CD4-positive, alpha-beta T cell treated with Interferon alpha-2 for 1 hour (primary cell): ENCODE measurements at places on chromosomes 3 and 15.

DNA sequence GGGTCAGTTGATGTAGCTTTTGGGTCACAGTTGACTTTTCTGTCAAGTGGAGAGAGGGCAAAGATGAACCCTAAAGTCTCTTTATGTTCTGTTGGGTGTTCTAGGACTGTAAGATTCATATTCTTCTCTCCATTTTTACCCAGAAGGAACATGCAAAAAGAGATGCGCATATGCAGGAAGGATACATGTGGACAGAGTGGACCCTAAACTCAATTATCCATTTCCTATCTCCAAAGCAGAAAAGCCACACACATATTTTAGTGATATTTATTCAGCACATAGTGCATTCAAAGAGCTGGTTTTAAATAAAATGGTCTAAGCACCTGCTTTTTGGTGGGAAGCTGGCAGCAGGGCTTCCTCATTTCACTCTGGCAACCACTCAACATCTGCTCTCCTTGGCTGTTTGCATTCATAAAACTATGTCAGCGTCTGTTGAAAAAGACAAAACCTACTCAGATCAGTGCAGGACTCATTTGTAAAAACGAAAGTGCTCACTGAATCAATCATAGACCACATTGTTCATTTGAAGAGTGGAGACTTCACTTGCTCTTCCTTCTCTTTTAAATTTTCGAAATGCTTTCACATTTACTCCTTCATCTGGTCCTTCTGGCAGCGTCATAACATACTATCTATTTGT is 96.6 kb downstream of the SEMA6D start:
- no peak for DNase-seq

DNA sequence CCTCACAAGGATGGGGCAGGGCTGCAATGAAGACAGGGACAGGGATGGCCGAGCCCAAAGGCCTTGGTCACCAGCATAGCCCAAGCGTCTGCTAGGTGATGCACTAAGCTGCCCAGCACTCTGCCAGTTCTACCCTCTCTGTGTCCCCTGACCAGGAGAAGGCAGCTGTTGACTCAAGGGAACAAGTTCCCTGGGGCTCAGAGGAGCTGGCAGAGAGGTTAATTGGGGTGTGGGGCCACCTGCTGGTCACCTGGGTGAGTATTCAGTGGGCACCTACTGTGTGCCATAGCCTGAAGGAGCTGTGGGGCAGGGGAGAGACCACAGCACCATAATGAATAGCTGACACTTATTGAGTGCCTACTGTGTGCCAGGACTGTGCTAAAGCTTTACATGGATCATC is 22.0 kb upstream of the DOCK3 start:
- peak; percentile 70 for DNase-seq

DNA sequence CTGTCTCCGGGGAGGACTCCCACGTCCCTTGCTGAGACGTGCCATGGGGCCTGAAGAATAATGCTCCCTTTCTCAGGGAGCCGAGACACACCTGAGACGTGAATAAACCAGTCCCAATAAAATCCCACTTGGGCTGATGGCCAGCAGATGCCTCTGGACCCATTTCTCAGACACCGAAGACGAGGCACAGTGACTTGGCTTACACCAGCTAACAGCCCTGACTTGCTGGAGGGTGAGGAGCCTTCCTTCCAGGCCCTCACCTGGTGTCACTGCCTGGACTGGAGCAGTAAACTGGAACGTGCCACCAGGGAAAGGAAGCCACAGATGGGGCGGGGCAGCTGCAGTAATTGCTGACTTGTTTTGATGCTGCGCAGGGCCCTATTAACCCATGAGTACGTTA is 189.7 kb downstream of the PDZRN3 start:
- no peak for DNase-seq

GRCh38 chr3:148955544-148956346 is 35.6 kb upstream of the GYG1 start:
- DNase-seq: peak; percentile 13

- DNase-seq: no peak
Measured at GRCh38 chr3:63940389-63940757, 28.2 kb upstream of the SCAANT1 start.

DNA sequence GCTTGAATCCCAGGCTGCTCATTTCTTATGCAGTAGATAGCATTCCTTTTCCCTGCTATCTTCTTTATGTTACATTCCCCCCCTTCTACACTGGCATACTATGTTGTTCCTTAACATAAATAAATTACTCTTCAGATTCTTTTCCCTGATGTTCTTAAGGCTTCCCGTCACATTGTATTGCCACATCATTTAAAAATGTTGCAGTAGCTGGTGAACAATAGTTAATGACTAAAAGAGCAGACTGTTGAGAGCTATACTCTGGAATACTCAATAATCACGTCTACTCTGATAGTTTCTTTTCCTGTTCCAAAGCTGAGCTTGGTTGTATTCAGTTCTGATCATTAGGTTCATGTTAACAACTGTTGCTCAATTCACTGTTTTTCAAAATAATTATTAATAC is 219.9 kb downstream of the CHST2 start:
- no peak for DNase-seq

GRCh38 chr3:150751781-150752263 is 11.1 kb downstream of the SIAH2 start:
- DNase-seq: no peak

DNA sequence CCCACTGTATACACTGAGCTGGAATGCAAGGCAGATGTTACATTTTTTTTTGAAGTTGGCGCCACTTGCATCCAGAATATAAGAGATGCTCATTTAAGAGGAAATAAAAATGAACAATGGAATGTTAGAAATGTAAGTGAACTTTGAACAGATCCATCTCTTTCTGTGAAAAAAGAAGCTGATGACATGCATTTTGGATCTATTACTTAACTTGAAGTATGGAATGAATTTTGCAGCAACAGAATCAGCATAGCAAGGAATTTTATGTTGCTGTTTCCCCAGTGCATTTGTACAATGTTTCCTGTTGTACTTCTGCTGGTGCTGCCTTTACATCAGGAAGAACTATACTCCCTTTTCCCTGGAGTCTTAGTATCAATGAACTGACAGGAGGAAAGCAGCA is 178.2 kb downstream of the LSAMP start:
- no peak for DNase-seq

DNA sequence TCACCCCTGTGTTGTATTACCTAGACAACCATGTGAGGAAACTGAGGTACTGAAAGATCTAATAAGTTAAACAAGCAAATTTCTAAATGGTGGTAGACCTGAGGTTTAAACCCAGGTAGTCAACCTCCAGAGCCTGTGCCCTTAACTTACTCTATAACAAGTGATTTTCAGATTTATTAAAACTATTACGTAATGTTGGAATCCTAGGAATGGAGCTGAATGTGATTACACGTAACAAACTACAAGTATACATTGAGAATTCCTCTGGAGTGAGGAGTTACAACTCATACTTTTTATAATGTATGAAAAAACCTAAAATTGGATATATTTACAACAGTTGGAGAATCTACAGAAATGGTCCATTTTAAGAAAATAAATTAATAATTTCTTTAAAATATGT is 18.0 kb downstream of the FAM98B start:
- no peak for DNase-seq

- DNase-seq: no peak
Measured at GRCh38 chr3:138567403-138567802, 26.7 kb downstream of the CEP70 start.

GRCh38 chr15:44296625-44297524 is 8.4 kb downstream of the GOLM2 start:
- DNase-seq: peak; percentile 10

DNA sequence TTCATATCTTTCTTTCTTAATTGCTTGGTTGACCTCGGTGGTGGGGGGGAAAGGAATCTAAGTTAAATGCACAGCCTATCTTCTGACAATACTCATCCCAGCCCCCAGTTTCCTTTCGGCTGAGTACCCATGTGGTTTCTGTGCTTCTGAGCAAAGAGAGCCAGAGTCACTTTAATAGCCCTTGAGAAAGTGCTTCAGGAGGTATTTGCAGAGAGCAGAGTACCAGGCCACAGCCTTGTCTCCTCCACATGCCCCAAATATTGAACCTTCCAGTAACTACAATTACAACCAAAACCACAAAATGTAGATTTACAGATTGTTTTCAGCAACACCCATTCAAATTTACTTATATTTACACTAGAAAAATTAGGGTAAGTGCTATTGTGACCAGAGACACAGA is 647.4 kb downstream of the NR2F2 start:
- DNase-seq: no peak

- DNase-seq: no peak
Measured at GRCh38 chr3:10518506-10519150, 13.2 kb upstream of the ATP2B2 start.

DNA sequence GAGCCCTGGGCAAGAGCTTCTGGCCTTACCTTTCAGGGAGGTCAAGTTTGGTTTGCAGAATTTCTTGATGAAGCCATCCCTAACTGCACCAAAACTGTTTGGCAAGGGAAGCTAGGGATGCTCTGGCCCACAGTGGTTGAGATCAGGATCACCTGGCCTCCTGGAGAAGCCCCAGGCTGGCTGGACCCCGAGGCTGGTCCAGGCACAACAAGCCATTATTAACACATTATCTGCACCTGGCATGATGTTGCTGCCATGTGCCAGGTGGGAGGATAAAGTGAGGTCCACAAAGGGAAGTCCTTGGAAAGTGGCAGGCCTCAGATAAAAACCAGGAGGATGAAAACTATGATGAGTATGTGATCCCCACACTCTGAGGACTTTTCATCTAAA is 35.9 kb upstream of the DUSP7 start:
- DNase-seq: no peak

DNA sequence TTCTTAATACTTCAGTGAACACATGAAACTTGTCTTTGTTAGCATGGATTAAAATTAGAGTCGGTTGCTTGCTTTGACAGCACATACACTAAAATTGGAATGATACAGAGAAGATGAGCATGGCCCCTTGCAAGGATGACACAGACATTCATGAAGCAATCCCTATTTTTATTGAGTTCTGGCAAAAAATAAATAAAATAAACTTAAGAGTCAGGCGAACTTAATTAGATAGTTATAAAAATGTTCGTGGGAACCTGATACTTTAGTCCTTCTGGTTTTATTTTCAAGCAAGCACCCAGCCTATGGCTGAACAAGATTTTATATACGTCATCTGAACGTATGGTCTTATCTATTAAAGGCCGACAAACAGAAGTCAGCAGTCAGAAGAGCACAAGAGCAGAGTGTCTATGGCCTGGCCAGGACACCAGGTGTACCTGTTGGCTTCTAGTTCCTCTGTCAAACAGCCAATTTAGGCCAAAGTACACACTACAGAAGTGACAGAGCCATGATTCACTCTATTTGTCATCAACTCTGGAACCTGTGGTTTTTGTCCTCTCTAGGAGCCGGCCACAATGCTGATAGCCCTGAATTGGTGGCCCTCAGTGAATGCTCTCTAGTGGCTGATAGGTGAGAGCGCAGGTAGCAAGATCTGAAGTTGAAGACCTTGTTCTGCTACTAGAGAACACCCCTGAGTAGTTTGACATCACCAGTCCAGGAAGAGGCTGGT is 64.3 kb downstream of the LEO1 start:
- DNase-seq: no peak

GRCh38 chr15:85406916-85407315 is 26.5 kb downstream of the AKAP13 start:
- DNase-seq: no peak

DNA sequence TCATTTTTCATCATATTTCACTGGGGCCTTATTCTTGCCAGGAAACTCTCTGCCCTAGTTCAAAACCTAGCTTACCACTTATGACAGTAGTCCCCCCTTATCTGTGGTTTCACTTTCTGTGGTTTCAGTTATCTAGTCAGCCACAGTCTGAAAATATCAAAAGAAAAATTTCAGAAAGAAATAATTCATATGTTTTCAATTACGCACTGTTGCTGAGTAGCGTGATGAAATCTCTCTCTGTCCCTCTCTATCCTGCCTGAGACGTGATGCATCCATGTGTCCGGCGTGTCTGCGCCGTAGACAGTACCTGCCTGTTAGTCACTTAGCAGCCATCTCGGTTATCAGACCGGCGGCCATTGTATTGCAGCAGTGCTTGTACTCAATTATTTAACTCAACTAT is 369.9 kb upstream of the MCTP2 start:
- no peak for DNase-seq

GRCh38 chr15:29183071-29183831 is 86.4 kb downstream of the NSMCE3 start:
- no peak for DNase-seq

DNA sequence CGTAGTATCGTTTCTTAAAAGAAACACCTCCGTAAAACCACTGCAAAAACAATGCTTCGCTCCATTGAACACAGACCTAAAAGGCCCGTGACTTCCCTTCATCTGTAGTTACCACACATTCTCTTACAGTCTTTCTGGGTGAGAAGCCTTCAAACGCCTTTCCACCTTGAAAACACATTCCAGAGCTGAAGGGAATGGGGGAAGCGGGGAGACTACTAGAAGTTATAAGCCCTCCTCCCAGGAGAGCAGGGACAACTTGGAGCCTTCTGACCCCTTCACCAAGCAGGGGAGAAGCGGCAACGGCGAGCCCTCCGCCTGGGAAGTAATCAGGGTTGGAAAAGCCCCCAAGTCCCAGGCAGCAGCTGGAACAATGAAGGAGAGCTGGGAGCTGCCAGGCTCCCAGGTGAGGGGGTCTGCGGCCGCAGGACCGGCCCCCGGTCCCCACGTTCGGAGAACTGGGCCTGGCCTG is 461 bp downstream of the SECISBP2L start:
- peak; percentile 29 for DNase-seq

DNA sequence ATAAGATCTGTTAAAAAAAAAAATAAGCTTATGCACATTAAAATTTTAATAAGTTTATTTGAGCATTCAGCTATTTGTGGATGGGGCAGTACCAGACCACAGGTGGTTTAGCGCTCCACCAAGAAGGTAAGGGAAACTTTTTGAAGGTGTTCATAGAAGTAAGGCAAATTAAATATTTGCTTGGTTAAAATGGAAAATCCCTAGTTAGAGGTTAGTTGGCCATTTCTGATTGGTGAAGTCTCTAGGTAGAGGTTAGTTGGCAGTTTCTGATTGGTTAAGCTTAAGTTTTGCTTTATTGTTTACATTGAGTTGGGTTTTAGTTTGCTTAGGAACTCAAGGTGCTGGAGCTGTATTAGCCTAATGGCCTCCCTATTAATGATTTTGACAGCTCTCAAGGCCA is 30.7 kb downstream of the SCN11A start:
- no peak for DNase-seq

DNA sequence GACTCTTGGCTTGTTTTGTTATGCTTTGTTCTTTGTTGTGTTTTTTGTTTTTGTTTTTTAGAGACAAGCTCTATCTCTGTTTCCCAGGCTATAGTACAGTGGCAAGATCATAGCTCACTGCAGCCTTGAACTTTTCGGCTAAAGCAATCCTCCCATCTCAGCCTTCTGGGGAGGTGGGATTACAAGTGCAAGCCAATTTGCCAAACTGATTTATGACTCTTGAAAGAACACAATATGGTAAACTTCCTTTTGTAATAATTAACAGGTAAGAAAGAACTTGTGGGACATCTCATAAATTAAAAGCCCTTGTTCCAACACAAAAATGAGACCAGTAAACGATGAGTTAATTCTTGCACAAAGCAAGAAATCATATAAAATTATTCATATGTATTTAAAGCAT is 476.3 kb downstream of the MAGI1 start:
- DNase-seq: no peak

DNA sequence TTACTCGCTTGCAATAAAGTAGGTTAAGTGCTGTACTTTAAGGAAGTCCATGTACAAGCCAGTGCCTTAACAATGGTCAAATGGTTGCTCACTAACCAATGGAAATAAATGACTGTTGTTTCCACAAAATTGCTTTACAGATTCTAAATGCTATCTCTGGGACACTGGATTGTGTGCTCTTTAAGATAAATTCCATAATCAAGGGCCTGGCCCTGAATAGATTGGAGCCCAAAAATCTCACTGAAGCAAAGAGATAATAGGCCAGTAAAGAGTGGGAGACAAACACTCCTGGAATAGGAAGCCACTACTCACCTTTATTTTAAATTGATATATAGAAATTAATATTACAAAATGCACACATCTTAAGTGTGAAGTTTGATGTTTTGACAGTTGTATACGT is 62.4 kb upstream of the GOLGA6B start:
- no peak for DNase-seq
